ENCODE measurements at places on chromosomes 3 and 15. TPM values are rescaled to one million over a fixed set of nuclear protein-coding genes. Genes with fewer than 3 reads are reported as not detected.

DNA sequence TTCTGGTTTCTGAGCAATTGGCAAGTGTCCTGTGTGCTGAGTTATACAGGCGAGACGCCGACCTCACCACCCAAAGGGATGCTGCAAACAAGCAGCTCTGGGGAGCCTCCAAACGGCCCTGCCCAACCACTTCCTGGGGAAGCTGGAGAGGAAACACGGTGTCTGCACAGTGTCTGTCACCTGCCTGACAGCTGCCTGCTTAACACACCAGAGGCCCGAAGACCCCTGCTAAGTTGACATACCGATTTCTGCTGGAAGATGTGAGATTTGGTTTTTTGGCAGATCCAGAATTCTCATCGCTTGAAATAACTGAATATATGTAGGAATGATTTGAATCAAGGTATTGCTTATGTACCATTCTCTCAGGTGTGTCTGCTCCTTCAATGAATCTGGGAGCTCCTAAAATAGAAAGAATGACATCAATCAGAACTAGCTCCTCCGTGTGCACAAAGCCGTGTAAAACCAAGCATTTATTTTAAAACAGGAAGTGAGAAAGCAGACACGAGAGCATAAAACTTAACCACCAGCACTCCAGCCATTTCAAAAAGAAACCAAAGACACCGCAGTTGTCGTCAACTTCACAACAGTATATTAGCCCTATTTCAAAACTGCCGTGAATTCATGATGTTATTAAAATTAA is 27.2 kb downstream of the LRRC2 start:
- peaks cover 47% of the 10 kb centered on the region for H3K4me1 ChIP-seq
- peak overlapping the region; percentile 57 for H3K4me3 ChIP-seq
- H3K27me3 ChIP-seq: 0 out of 2 replicates have a peak, but pooled peaks cover 6% of the 10 kb centered on the region
- H3K27ac ChIP-seq: peak overlapping the region; percentile 82

- no peak overlapping the region for H3K27ac ChIP-seq
- H3K36me3 ChIP-seq: peaks cover 9% of the 10 kb centered on the region
- no peaks in the 10 kb centered on the region for H3K4me1 ChIP-seq
- DNase-seq: no peak
- no peaks in the 10 kb centered on the region for H3K27me3 ChIP-seq
These were observed 140.2 kb upstream of the SKOR1 start for GRCh38 chr15:67685008-67685599.

DNA sequence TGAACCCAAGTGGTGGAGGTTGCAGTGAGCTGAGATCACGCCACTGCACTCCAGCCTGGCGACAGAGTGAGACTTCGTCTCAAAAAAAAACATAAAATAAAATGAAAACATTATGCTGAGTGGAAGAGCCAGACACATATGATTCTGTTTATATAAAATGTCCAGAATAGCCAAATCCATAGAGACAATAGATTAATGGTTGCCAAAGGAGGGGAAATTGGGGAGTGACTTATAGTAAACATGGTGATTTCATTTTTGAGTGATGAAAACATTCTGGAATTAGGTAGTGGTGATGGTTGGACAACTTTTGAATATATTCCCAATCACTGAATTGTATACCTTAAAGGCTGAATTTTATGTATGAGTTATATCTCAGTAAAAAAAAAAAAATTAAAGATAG is 172.0 kb upstream of the BFSP2 start:
- H3K27me3 ChIP-seq: peaks cover 3% of the 10 kb centered on the region
- DNase-seq: no peak
- no peak overlapping the region for H3K27ac ChIP-seq
- H3K4me1 ChIP-seq: no peaks in the 10 kb centered on the region
- no peak overlapping the region for H3K4me3 ChIP-seq

THRB gene
- not detected for total RNA-seq

- no peaks in the 10 kb centered on the region for H3K4me1 ChIP-seq
- no peaks in the 10 kb centered on the region for H3K27me3 ChIP-seq
- H3K36me3 ChIP-seq: no peaks in the 10 kb centered on the region
- H3K27ac ChIP-seq: no peak overlapping the region
These were observed 2.2 kb upstream of the IL17RC start for GRCh38 chr3:9914559-9915253.

- H3K27ac ChIP-seq: no peak overlapping the region
- no peak overlapping the region for H3K4me3 ChIP-seq
- no peaks in the 10 kb centered on the region for H3K4me1 ChIP-seq
- no peak for DNase-seq
- no peaks in the 10 kb centered on the region for H3K36me3 ChIP-seq
These were observed 13.0 kb upstream of the ATP1B3 start for GRCh38 chr3:141863491-141863890.

GRCh38 chr3:132062535-132062934 is 27.7 kb upstream of the CPNE4 start:
- H3K4me3 ChIP-seq: no peak overlapping the region
- H3K36me3 ChIP-seq: no peaks in the 10 kb centered on the region
- H3K27ac ChIP-seq: no peak overlapping the region
- H3K27me3 ChIP-seq: no peaks in the 10 kb centered on the region
- no peak for DNase-seq

FBXL22 gene
- total RNA-seq: not detected

DNA sequence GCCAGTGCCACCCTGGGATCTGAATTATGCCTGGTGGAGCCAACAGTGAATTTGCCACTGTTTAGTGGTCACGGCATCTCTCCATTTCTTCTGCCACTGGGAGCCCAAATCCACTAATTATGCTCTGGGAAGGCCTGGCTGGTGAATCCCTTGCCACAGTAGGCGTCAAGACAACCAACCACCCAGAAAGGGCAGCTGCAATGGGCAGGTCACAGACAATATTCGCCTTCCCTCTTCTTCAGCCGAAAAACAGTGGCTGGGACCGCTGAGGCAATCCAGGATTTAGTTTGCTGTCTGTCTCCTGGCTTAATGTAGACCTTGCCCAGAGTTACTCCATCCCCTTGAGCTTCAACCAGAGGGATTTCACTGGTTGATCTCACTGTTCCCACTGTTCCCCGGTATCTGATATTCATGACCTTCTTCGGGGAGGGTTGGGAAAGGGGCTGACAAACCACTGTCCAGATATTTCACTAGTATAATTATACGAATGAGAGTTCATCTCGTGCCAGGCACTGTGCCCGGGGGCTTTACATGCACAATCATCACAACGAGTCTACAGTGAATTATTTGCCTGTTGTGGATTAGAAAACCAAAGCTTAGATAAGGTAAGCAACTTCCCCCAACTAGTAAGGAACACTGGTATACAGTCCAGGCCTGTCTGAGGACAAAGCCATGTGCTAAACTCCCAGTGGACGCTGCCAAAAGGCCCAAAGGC is 49.9 kb upstream of the RAB6B start:
- DNase-seq: no peak
- H3K27ac ChIP-seq: no peak overlapping the region
- H3K36me3 ChIP-seq: no peaks in the 10 kb centered on the region
- H3K4me1 ChIP-seq: no peaks in the 10 kb centered on the region
- no peak overlapping the region for H3K4me3 ChIP-seq

GRCh38 chr3:134103470-134103869 is 73.7 kb upstream of the SLCO2A1 start:
- no peaks in the 10 kb centered on the region for H3K27me3 ChIP-seq
- no peak for DNase-seq
- H3K36me3 ChIP-seq: no peaks in the 10 kb centered on the region
- no peak overlapping the region for H3K4me3 ChIP-seq
- no peak overlapping the region for H3K27ac ChIP-seq

GRCh38 chr3:146396792-146397191 is 72.6 kb downstream of the PLSCR2 start:
- no peaks in the 10 kb centered on the region for H3K27me3 ChIP-seq
- no peak for DNase-seq
- no peaks in the 10 kb centered on the region for H3K4me1 ChIP-seq
- no peak overlapping the region for H3K27ac ChIP-seq

BCL6 gene
- total RNA-seq: 488 TPM

RYR3 gene
- not detected for total RNA-seq

DNA sequence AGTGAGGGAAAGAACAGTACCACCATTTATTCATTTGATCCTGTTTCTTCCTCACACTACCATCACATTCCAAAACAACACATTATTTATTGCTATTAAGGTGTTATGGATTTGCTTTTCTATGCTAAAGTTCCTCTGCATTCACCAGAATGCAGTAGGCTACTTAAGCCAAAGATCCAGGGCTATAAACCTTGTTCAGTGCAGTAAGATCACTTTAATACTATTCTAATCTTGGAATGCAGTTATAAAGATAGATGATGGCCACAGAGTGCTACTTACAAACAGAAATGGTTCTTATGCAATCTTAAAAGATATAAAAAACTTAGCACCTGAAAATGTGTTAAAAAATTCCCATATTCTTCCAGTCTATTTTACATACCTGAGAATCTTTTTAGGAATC is 107.5 kb upstream of the TSPAN3 start:
- no peaks in the 10 kb centered on the region for H3K36me3 ChIP-seq
- no peak overlapping the region for H3K4me3 ChIP-seq
- peaks cover 19% of the 10 kb centered on the region for H3K4me1 ChIP-seq
- no peak overlapping the region for H3K27ac ChIP-seq

DNA sequence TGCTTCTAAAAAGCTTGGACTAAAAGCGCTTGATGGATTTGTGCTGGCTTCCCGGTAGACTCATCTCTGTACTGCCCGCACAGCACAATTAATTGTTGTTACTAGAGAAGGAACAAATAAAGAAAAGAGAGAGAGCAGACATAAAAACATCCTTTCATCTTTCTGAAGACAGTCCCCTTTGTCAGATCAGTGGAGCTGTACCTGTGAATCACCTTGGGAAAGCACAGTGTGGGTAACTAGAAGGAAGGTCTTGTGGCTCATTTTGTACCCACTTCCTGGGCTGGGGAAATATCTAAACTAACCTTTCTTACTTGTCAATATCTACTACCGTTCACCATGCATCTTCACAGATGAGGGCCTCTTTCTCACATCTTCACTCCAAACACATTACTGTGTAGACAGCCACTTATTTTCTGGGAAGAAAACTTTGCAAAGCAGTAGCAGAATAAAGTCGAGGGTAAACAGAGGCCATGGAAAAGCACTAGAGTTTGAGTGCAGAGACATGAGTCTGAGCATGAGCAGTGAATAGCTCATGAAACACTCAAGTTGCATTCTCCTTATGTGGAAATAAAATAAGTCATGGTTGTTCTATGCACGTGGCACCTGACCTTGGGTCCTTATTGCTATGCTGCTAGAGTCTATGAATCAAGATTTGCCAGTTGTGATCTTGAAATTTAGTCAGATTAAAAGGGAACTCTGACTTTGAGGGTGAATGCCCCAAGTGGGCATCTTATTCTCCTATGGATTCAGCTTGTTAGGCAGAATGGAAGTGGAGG is 169.3 kb downstream of the LPP start:
- H3K4me1 ChIP-seq: peaks cover 13% of the 10 kb centered on the region
- H3K36me3 ChIP-seq: no peaks in the 10 kb centered on the region
- no peak for DNase-seq
- no peak overlapping the region for H3K4me3 ChIP-seq
- H3K27me3 ChIP-seq: peaks cover 3% of the 10 kb centered on the region
- no peak overlapping the region for H3K27ac ChIP-seq

DNA sequence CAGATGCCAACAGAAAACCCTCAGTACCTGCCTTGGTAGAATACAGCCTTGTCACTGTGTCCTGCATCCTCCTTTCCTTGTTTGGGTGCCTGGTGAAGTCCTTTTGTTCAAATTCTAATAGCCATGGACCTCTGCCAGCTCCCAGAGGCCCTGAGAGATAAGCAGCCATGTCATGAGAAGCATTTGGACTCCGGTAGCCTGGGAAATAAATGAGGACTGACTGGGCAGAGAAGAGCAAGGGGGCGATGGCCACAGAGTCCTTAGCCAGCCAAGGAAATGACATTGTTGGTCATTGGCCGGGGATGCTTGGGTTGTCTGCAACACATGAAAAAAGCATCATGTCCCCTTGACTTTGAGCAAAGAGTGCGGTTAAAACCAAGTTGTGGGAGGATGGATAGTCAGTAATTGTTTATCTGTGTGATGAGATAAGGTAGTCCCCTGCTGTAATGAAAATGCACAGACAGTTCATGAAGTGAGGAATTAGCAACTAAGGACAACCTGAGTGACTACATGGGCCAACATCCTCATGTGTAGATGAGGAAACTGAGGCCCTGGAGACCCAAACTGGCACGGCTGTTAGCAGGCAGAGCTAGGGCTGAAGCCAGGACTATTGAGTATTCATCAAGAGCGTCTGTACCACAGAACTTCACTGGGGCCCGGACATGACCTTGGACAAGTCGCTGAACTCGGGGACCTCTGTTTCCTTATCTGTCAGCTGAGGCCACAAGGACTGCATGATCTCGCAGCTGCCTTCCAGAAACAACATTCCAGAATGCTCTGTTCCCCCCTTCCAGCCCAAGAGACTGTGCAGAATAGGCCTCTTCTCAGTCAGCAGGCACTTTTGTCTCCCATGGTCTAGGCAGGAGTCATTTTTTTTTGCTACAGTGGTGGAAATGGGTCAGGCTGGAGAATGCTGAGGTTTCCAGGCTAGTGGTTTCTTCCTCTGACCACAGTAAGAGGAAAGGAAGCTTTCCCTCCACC is 90.5 kb upstream of the CTDSPL start:
- no peaks in the 10 kb centered on the region for H3K36me3 ChIP-seq
- H3K27ac ChIP-seq: no peak overlapping the region
- H3K27me3 ChIP-seq: no peaks in the 10 kb centered on the region
- H3K4me3 ChIP-seq: no peak overlapping the region
- 0 out of 2 replicates have a peak, but pooled peaks cover 4% of the 10 kb centered on the region for H3K4me1 ChIP-seq

DNA sequence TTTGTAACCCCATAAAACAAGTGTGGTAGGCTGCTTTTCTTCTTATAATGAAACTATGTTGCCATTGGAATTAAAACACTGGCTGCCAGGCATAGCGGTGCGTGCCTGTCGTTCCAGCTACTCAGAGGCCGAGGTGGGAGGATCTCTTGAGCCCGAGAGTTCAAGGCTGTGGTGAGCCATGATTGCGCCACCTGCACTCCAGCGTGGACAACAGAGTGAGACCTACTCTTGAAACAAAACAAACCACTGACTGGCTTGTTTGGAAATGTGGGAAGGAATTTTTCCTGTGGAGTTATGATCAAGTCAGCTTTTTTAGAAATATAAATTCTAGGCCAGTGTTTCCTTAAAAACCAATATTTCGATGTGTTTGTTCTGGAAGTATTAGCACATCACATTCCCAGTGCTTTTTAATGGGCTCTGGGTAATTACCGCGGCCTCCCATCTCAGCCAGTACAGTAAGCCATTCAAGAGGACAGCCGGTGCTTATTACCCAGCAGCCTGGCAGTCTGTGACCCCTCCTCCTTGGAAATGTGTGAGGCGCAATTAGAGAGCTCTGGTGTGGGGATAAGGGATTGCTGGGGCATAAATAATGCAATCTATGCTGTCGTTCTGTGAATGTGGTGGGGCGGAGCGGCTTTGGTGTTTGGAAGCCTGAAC is 58.3 kb upstream of the TRAK1 start:
- peaks cover 30% of the 10 kb centered on the region for H3K4me1 ChIP-seq
- no peak overlapping the region for H3K27ac ChIP-seq
- H3K36me3 ChIP-seq: peaks cover 4% of the 10 kb centered on the region
- DNase-seq: no peak
- no peak overlapping the region for H3K4me3 ChIP-seq

- no peaks in the 10 kb centered on the region for H3K4me1 ChIP-seq
- H3K4me3 ChIP-seq: no peak overlapping the region
- H3K27me3 ChIP-seq: no peaks in the 10 kb centered on the region
- H3K27ac ChIP-seq: no peak overlapping the region
These were observed 225.6 kb upstream of the ATP11B start for GRCh38 chr3:182567700-182568099.

Data from Karpas-422 (cell line).